Spleen (tissue), 13 donors: ENCODE measurements at places on chromosomes 13 and 19. TPM values are rescaled to one million over a fixed set of nuclear protein-coding genes. Genes with fewer than 3 reads are reported as not detected.

DNA sequence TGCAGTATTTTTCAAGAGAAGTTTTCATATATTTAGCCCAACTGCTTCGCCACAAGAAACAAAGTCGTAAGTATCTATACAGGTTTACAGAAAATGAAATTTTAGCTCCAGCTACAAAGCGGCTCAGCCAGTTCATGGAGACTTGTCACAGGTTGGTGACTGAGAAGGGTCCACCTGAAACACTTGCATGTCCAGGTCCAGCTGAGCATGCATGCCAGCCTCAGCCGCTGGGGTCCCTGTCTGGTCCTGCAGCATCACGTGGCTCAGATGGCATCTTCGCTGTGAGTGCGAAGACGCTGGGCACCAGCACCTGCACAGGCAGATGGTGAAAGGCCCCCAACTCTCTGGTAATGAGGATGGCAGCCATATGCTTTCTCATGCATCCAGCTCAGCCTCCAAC, 63.8 kb downstream of the SHISA2 start:
- DNase-seq = no peak

GRCh38 chr13:110471833-110472162, 89.7 kb downstream of the RAB20 start:
- peak; percentile 87 for DNase-seq

DNA sequence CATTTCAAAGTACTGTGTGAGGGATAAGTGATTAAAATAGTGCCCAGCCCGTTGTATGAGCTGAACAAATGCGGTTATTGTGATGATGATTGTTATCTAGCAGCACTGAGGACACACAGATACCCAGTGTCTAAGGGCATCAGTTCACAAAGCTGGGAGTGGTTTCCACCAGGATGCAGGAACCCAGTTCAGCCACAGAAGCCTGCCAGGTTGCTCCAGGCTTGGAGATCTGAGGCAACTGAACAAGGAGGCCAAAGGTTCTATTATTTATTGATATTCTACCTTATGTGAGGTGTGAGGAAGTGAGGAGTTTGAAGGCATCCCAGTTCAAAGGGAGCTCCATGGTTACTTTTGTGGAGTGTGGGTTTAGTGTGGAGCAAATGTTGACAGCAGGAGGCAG, 13.2 kb downstream of the DIAPH3 start:
- DNase-seq = no peak

- DNase-seq = no peak
Measured at GRCh38 chr13:31093145-31093885, 68.4 kb downstream of the HSPH1 start.

GRCh38 chr13:64278493-64278892, 2862.8 kb upstream of the PCDH20 start:
- DNase-seq = no peak

- DNase-seq = no peak
Measured at GRCh38 chr19:50710094-50710493, 9.5 kb downstream of the SHANK1 start.

- DNase-seq = no peak
Measured at GRCh38 chr13:73987618-73988017, 146.6 kb downstream of the KLF12 start.

- no peak for DNase-seq
Measured at GRCh38 chr13:39682788-39683187, 27.3 kb downstream of the COG6 start.

DNA sequence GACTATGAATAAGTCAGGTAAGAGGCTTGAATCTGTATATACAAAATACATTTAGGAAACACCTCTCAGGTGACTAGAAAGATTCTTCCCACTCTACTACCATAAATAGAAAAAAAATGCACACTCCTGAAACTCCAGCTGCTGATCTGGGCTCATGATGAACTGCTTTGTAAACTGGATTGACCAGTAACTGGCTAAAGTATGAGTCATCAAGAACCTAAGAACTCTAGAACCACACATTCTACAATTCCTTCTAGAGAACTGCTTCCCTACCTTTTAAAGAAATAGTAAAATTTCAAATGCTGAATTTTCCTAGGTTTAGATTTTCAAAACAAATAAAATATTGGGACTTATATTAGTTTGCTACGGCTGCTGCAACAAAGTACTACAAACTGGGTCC, 55.2 kb downstream of the ELF1 start:
- DNase-seq = no peak

- no peak for DNase-seq
Measured at GRCh38 chr13:33497146-33497845, 211.7 kb upstream of the STARD13 start.

DNA sequence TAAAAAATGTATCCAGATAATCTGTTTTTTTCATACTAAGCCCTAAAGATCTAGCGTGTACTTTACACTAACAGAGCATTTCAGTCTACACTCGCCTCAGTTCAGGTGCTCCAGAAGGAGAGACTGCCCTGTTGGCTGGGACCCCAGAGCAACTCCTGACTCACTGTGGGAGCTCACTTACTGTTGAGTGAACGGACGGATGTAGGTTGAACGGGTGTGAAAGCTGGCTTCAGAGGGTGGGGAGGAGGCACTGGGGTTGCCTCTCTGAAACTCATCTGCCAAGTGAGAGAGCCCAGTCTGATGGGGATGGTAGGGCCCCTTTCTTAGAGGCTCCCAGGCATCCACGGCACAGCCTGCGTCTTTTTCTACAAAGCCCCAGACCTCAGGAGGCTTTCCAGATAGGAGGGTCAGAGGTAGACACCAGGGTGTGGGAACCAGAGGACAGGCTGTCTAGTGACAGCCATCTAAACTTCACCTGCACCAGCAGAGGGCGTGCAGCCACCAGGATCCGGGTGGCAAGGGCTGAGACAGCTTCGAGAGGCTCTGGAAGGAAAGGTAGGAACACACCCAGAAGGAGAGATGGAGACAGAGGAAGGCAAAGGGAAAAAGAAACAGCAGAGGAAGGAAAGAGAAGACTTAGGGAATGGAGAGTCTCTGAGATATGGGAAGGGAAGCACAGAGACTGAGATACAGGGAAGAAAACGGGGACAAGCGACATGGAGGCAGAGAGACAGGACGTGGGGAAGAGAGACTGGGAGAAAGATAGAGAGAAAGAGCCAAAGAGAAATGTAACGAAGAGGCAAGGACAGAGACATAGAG, 3.7 kb downstream of the KASH5 start:
- peak; percentile 93 for DNase-seq

DNA sequence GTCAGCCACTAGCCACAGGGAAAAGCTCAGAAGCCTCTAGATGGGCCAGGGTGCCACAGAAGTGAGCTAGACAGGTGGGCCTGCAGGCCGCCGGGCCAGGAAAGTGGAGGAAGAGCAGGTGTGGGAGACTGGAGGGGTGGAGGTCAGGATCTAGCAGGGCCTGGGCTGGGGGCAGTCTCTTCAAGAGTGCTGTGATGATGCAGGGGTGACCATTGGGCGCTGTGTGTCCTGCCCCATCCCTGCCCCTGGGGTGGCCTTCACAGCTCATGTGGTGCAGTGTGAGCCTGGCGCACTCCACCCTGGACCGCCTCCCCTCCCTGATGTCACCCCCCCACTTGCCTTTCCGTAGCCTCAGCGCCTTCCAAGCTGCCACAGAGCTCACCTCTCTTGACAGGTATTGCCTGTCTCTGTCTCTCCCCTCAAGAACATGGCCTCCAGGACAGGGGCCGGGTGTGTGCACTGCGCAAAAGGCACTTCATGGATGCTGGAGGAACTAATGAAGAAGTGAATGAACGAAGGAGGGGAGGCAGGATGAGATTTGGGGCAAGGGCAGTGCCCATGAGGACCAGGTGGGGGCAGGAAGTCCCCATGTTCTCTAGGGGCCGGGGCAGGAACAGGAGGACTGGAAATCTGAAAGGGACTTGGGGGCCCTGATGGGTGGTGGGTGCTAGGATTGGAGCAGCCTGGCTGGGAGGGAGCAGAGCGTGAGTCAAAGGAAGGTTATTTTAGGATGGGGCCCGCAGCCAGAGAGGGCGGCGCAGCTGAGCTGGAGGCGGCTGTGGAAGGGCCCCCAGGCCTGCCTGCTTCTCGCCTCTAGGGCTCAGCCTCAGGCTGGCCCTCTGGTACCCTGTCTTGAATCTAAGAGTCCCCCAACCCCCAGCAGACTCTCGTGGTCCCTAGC, 6.6 kb downstream of the SSBP4 start:
- no peak for DNase-seq

GRCh38 chr13:51923983-51924539, 62.3 kb downstream of the CCDC70 start:
- no peak for DNase-seq

GRCh38 chr13:47087841-47088240, 191.0 kb upstream of the HTR2A start:
- DNase-seq = no peak

DNA sequence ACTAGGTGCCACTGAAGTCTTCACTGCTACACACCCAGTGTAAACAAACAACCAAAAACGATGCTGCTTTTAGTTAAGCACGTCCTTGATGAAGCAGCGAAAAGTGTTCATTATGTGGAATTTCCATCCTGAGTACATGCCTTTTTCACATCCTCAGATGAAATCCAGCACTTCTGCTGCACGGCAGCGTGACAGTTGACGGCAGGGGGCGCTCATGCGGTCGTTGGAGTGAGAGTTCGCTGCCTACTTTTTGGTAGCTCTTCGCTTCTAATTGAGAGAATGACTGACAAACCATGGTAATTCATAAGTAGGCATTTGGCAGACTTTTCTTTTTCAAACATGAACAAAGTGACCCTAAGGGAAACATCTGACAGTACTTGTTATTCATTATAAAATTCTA, 1124.9 kb downstream of the EFNB2 start:
- peak; percentile 75 for DNase-seq

- DNase-seq = no peak
Measured at GRCh38 chr13:98526182-98526512, 50.8 kb downstream of the STK24 start.

DNA sequence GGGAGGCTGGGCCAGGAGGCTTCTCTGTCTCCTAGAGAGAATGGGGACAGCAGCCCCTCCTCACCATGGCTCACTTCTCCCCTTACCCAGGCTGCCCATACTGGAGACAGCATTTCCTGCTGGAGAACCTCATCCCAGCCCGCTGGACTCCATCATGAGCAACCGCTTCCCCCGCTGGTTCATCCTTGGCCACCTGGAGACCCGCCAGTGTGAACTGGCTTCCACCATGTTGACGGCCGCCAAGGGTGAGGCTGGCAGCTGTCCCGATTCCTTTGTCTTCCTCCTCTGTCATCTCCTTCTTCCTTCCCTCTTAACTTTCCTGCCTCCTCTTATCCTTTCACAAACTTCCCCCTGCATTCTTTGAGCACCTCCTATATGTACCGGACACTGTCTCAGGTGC, 28.0 kb downstream of the ZSWIM4 start:
- no peak for DNase-seq

DNA sequence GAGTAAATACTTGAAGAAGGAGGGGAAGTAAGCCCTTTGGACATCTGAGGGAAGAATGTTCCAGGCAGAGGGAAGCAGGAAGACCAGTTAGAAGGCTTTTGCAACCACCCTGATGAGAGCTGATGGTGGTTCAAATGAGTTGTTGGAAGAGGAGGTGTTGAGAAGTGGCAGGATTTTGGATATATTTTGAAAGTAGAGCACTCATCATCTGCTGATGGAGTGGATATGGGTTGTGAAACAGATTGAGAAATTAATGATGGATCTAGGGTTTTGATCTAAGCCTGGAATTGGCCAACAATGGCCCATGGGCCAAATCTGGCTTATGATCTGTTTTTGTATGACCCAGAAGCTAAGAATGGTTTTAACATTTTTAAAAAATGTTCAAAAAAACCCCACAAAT, 230.7 kb downstream of the NDFIP2 start:
- DNase-seq = no peak

GRCh38 chr19:389255-389934, 19.6 kb downstream of the C2CD4C start:
- DNase-seq = peak; percentile 47

DNA sequence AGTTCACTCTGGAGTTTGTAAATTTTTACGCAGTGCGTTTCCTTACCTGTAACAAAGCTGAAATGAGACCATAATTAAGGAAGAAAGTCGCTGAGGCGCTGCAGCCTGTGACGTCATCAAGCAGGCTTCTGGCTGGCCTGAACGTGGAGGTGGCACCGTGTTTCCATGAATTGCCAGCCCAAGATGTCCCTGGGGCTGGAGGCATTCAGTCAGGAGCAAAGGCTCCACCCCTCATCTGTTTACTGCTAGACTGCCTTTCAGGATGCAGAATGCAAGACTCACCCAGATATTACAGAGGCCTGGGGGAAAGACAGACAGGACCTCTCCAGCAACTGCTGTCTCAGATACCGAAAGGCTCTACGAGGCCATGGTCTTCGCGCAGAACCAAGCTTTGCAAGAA, 424.6 kb downstream of the TSHZ3 start:
- DNase-seq = no peak

DNA sequence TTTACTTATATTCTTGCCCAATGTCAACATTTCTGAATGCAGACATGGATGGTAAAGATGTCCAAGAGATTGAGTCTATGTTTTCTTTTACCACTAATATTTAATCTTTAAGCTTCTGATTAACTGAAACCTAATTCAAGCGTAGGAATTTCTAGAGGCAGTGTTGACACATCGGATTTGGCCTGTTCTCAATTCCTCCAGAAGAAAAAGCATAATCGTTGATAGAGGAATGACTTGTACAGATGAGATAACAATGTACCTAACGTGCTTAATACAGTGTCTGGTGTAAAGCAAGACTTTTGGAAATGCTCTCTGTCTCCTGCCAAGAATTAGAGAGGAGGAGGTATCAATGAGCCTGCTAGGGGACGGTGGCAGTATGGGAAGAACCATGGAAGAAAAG, 35.2 kb downstream of the SLC15A1 start:
- no peak for DNase-seq

- no peak for DNase-seq
Measured at GRCh38 chr19:16860118-16860517, 28.7 kb upstream of the F2RL3 start.

Gene VSTM2B
- not detected for polyA plus RNA-seq

Gene KIR3DL2
- 0.59 TPM for polyA plus RNA-seq

Gene CYP4F8
- not detected for polyA plus RNA-seq

Gene TNFRSF19
- polyA plus RNA-seq = 1.0 TPM

Gene ZNF613
- polyA plus RNA-seq = 4.0 TPM

Gene FUT2
- polyA plus RNA-seq = 1.2 TPM

Gene CD33
- polyA plus RNA-seq = 19.2 TPM

Gene CCL25
- 0.51 TPM for polyA plus RNA-seq
